Activated CD8-positive, alpha-beta memory T cell treated with anti-CD3 and anti-CD28 coated beads, Interleukin-2, amount 10 ng/mL, durations not matched to agents 7 days and 5 days (primary cell): ENCODE measurements at places on chromosomes 12 and 14. TPM values are rescaled to one million over a fixed set of nuclear protein-coding genes. Genes with fewer than 3 reads are reported as not detected.

ERG28 gene
- total RNA-seq: 22.9 TPM

YLPM1 gene
- 64.1 TPM for total RNA-seq

M6PR gene
- total RNA-seq: 206 TPM

ALKBH1 gene
- total RNA-seq: 12.3 TPM

IQSEC3 gene
- total RNA-seq: 2.2 TPM

SETD3 gene
- 53.9 TPM for total RNA-seq

LRTM2 gene
- not detected for total RNA-seq

NFATC4 gene
- total RNA-seq: 1.3 TPM

TMTC1 gene
- total RNA-seq: 0.09 TPM

PIWIL1 gene
- not detected for total RNA-seq

SLCO1C1 gene
- not detected for total RNA-seq

MYL6B gene
- 67.6 TPM for total RNA-seq

TOMM20L gene
- not detected for total RNA-seq

RNFT2 gene
- total RNA-seq: 8.6 TPM
